ENCODE measurements at places on chromosomes 1 and 21.

DNA sequence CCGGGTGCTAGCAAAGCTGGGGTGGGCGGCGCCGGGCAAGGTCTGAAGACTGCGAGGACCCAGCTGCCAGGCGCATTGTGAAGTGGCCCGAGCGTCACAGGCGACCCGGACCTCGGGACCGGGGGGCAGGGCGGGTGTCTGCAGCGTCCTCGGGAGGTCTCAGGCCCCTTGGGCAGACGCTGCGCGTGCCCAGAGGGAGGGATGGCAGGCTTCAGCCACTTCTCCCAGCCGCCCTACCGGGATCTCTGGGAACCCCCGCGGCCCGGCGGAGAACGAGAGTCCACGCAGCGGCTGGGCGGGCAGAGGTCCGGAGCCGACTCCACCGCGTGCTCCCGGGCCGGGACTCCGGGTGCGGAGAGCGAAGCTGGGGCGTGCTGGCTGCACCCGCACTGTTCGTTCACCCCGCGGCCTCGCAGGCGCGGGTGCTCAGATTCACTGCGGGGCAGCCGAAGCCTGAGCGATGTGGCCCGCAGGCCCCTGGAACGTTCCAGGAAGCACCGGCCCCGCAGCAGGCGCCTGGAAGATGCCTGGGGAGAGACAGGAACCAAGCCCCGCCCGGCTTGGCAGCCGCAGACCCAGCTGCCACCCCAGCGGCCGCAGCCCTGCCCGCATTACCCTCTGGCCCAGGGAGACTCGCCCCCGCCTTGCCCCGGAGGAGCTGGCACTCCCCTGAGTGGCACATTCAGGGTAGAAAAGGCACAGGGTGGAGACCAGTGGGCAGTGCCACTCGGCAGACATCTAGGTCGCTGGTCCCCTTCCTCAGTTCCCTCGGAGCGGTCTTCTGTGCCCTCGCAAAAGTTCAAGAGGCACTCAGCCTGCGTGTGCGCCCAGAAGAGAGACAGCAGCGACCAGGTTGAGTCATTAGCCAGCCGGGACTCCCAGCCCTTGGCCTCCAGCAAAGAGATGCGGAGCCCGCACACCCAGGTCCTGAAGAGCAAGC, at the start of gene CCDC185:
CCDC185 (plus strand) TSS at position 141 of the 940 bp plus-strand sequence; CDS start at position 202, 61 bp downstream.
- DNase-seq = no peak
- no peak within 1 kb of the TSS for H3K4me3 ChIP-seq
- H3K36me3 ChIP-seq = no peaks in the 10 kb centered on the region
- no peak within 1 kb of the TSS for H3K27ac ChIP-seq
- H3K4me1 ChIP-seq = no peaks in the 10 kb centered on the region
- H3K27me3 ChIP-seq = peaks cover 8% of the 10 kb centered on the region

DNA sequence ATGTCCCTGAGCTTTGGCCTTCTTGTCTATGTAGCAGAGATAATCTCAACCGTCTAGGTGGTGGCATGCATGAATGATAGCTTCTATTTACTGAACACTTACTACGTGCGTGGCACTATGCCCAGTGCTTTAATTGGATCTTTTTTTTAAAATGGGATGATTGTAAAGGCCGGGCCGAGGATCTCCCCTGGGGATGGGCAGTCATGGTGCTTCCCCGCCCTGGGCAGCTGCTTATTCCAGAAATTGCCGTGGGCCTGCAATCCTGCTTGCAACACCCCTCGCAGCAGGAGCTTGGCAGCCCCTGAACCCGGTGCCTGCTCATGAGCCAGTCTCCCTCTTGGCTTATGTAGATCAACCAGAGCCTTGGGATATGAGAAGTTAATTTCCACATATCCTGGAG, 360.7 kb downstream of the CAMTA1 start:
- H3K27me3 ChIP-seq = no peaks in the 10 kb centered on the region
- H3K27ac ChIP-seq = peak overlapping the region; percentile 63
- no peak overlapping the region for H3K4me3 ChIP-seq
- no peaks in the 10 kb centered on the region for H3K36me3 ChIP-seq

GRCh38 chr1:243230914-243231313, 24.2 kb downstream of the CEP170 start:
- H3K27me3 ChIP-seq = no peaks in the 10 kb centered on the region
- H3K27ac ChIP-seq = no peak overlapping the region
- H3K4me1 ChIP-seq = peaks cover 11% of the 10 kb centered on the region
- peak overlapping the region; percentile 5 for H3K4me3 ChIP-seq
- peaks cover 60% of the 10 kb centered on the region for H3K36me3 ChIP-seq

DNA sequence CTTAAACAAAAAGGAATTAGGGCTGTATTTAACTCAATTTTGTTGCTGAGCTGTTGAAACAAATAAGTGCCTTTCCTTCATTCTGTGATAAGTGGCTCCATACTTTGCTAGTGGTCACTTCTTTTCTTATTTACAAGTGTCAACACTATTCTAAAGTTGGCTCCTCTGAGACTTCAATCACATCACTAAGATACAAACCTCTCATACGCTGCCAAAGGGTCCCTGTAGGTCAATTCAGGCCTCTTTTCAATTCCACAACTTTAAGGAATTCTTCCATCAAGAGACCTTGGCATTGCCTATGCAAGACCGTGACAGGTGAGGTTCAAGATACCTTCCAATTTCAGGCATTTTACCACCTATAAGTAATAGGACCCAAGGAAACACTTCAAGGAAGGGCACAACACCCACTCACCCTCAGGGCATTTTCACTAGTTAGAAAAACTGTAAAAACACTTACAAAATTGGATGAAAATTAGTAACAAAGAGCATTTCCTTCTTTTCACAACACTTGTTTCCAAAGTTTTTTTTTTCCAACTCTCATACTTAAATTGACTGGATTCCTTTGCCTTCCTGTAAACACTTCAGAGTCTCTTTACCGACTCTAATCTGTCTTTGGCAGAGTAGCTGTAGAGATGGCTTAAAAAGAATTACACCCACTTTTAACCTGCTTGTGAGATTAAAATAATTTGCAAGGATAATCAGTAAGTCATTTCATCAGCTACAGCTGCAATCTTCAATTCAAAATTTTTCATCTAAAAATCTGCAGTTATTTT, 24.5 kb downstream of the SERBP1 start:
- no peaks in the 10 kb centered on the region for H3K27me3 ChIP-seq
- no peak overlapping the region for H3K27ac ChIP-seq

GRCh38 chr1:10257851-10258250, 47.5 kb downstream of the KIF1B start:
- DNase-seq = no peak
- peak overlapping the region; percentile 48 for H3K27ac ChIP-seq
- H3K4me3 ChIP-seq = no peak overlapping the region
